ENCODE measurements at places on chromosomes 4 and X.

DNA sequence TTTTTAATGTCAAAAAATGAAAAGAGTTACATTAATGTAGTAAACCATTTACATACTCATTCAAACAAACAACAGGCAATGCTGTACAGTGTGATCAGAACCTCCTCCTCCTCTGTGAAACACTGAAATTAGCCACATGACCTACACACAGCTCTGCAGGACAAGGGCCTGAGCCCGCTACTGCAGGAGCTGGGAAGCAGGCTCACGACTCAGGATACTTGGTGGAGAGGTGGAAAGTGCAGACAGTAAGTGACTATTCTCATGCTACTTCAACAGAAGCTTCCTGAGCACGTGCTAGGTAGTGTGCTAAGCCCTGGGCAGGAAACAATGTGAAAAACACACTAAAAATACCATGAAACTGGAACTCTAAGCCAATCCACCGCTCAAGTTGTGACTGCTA is 56.8 kb downstream of the TAPT1 start:
- DNase-seq: no peak

GRCh38 chr4:7818399-7818911 is 121.2 kb downstream of the AFAP1 start:
- no peak for DNase-seq

DNA sequence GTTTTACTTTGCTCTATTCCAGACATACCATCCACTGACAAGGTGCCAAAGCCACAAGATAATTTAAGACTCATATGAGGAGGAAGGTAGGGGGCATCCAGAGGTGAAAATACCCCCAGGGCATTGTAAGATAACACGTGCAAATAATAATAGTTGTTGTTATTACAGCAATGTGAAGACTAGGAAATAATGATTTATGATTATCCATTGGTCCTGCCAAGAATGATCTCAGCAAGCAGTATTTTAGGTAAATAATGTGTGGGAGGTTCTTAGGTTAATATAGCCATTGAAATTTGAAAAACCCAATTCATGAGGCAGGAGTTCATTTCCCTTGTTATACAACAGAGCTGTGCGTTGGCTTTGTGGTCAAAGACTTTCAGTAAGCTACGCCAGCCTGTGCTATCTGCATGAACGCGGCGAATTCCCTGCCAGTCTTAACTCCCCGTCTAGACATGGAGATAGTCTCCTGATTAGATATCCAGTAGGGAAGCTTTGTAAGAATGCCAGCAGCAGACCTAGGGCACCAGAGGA is 47.2 kb upstream of the MXRA5 start:
- no peak for DNase-seq

DNA sequence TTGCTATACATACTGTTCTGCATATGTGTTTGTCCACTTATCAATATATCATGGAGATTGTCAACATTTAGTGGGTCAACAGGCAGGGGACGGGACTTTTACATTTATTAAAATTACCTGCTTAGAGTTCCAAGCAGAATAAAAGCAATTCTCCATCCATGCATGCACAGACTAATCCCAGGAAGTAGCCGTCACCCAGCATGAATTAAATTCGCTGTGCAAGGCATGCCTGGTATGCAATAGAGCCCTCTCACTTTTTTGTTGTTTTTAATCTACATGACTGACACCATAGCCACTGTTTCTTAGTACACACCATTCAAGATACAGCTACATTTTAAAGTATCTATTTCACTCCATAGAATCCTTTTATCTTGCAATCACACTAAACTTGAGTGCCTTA is 108.9 kb downstream of the USP46 start:
- no peak for DNase-seq

- DNase-seq: peak; percentile 74
These were observed 63.7 kb upstream of the CD99 start for GRCh38 chrX:2627272-2627867.

- no peak for DNase-seq
These were observed 30.4 kb downstream of the PGRMC1 start for GRCh38 chrX:119266364-119266995.

DNA sequence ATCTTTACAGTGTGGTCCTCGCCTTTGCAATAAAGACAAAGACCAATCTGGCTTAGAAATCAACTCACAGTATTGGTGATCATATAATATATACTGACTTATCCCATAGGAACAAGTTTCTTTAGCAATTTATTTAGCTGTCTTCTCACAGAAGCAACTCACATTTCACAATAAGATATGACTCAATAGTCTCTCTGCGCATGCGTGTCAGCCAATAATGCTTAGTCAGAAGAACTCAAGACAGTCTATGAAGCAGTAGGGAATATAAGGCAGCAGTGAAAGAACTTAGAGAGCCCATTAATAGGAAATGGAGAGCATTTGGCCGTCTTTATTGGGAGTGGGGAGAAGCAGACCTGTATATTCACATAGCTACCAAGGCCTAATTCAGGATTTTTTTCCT is 216.7 kb downstream of the IL13RA2 start:
- no peak for DNase-seq

- no peak for DNase-seq
These were observed 103.6 kb downstream of the PHOX2B start for GRCh38 chr4:41644915-41645295.

GRCh38 chr4:184150102-184150839 is 67.4 kb downstream of the ENPP6 start:
- DNase-seq: no peak

DNA sequence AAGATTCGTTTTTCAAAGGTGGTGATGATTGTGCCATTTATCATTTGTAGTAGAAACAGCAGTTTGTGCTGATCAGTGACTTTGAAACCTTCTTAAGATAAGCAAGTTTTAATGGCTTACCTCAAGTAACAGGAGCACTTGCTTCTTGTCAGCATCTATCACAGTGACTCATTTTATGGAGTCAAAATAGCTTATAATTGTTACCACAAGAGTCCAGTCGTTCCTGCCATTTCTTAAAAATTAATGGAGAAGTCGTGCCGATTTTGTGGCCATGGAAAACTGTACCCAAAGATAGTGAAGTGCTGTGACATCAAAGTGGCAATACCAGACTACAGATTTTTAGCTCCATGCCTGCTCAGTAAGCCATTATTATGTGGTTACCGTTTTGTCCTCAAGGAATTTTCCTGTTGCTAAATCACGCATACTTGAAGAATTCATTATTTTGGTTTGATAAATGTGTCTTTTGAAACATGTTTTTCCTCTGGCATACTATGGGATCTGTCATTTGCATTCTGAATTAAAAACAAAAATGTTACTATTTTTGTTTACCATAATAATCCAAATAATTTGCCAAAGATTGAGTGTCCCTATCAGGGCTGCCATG is 129.9 kb downstream of the CBR4 start:
- no peak for DNase-seq

- no peak for DNase-seq
These were observed 248.5 kb downstream of the SNCA start for GRCh38 chr4:89588421-89588820.

DNA sequence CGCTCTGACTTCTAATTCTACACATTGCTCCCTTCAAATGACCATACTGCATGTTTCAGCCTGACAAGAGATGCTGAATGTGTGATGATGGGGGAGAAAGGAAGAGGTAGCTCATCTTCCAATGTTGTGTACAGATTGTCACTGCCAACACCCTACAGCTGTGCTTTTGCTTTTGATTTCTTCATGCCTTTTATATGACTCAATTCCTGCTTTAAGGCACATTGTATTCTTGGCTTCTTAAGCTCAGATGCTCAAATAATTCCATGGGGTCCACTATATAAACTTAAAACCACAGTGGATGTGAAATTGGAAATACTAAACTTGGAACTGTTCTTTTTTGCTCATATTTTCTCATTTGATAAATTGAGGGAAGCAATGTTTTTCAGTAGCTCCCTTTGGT is 183.2 kb upstream of the WDFY3 start:
- DNase-seq: no peak

- peak; percentile 26 for DNase-seq
These were observed 80.2 kb downstream of the HTRA3 start for GRCh38 chr4:8349664-8350236.

DNA sequence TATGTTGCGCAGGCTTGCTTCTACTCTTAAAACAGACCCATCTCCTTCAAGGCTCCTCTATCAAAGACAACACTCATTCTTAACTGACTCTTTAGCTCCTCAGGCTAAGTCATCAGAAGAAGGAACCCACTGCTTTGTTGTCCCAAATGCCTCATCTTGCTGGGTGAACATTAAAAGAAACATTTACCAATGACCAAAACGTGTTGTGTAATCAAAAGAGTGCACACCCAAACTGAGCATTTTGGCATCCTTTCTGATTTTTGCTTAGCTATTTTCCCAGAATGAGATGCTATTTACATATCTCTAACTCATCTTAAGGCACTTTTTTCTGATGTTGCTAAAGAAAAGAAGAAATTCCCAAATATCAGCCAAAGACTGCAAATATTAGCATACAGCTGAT is 131.7 kb upstream of the VCX3A start:
- DNase-seq: no peak

GRCh38 chrX:41827886-41828285 is 95.5 kb downstream of the CASK start:
- DNase-seq: no peak

DNA sequence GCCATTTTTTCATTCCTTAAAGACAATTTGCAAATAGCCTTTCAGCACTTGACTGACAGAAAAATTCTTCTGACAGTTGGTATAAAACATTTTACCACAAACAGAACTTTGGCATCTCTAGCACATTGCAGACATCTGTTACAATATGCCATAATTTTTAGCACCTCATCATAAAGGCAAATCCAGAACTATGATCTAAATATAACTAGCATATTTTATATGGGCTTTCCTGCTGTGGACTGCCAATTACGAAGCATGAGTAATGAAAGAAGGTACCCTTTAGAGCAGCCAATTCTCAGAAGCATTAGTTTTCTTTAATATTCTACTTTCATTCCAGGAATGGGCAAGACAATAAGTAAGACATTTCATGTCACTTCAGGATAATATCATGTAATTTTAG is 647.4 kb upstream of the GALNT7 start:
- DNase-seq: no peak

DNA sequence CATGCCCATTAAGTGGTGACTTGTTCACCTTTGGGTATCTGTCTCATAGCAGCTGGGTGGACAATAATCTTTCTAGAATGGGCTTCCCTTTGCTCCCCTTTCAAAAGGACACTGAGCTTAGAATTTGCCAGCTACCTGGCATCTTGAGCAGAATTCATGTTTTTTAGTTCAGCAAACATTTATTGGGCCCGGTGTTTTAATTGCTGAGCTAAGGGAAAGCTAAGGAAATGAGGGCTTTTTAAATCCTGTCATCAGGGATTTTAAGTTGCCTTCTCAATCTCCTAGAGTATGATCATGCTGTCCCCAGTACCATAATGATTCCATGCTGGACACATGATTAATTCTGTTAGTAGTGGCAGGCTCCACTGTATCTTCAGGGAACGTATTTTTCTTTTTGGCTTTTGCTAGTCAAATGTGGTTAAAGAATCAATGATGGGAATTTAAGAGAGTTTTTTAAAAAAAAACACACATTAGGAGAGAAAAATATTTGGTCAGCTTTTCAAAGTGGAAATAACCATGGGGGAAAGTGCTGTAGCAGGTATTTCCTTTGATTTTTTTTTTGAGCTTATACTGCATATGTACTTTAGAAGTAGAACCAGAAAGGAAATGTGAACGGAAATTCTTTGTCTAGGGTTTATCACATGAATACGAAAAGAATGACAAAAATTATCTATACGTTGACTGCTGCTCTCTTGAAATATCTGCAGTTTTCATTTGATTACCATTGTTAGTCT is 208.9 kb downstream of the CLCN4 start:
- no peak for DNase-seq

- no peak for DNase-seq
These were observed 88.7 kb upstream of the HPF1 start for GRCh38 chr4:169846396-169846795.

GRCh38 chr4:39450618-39451017 is 8.1 kb downstream of the RPL9 start:
- DNase-seq: no peak

GRCh38 chr4:64814616-64815015 is 405.4 kb upstream of the TECRL start:
- DNase-seq: no peak

- DNase-seq: no peak
These were observed 198.4 kb downstream of the PALLD start for GRCh38 chr4:168695288-168695687.

DNA sequence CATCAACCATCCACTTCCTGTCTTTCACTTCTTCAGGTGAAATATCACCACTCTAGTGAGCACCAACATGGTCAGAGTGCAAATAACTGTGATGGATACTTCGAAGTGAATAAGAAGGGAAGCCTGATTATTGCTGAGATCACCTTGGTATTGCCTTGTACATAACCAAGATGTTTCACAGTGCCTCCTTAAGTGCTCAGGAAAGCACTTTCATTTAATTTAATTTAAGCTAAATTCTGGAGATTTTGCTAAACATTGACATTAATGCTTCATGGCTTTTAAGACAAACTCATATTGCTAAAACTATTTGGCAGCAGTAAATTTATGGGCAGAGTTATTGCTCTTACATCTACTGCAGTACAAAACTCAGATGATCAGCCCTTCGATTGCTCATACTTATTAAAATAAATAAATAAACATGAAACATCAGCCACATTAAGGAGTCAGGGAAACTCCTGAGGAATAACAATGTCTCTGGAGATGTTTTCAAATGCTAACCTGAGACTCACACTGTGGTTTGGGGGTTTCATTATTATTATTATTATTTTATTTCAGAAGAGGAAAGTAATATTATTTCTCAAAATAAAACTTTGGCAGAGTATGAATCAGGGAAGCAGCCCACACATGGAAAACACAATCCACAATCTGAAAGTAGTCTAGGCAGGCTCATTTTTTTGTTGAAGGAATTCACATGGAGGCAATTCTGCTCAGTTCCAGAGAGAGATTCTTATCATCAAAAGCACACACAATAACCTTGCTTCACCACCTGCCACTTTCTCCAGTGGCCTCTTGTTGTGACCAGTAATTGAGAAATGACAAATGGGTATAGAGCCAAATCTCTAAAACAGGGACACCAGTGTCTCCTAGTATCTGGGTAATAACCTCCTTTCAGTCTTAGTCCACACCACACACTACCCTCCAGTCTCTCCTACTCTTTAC is 344.2 kb downstream of the MAPK10 start:
- DNase-seq: no peak

DNA sequence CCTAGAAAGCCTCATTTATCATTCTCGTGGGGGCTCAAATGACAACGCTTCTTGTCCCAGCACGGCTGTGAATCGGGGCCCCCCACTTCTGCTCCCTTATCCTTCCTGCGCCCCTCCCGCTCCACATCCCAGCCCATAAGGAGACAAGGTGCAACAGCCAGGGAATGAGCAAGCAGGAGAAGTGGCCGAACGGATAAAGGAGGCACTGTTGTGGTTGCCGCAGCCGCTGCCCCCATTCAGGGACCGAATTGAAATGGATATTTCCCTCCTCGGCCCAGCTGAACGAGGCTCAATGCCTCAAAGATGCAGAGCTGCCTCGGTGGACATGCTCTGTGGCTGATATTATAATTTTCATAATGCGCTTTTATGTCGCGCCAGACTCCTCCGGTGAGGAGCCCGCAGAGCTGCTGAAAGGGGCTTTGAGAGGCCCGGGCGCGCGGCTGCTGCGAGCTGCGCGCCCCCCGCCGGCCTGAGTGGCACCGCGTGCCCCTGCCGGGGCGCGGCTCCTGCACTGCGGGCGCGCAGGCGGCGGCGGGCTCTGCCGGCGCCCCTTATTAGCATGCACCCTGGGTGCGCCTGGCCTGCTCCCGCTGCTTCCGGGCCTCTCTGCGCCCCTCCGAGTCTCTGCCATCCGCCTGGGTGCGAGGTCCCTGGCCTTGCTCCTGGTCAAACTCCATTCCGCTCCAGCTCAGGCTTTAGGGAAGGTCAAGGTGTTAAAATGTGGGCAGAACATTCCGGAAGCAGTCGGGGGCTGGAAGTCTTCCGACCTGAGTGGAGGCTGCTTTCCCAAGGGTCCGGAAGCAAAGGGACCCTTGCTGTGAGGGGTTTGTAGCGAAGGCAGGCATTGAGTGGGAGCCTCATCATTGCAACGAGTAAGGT is 68.2 kb upstream of the TMEM33 start:
- no peak for DNase-seq
